ENCODE measurements at places on chromosomes 2 and 18. TPM values are rescaled to one million over a fixed set of nuclear protein-coding genes. Genes with fewer than 3 reads are reported as not detected.

GRCh38 chr2:213806125-213806726 lies 522.0 kb downstream of the SPAG16 start:
- DNase-seq, result no peak

GRCh38 chr2:217077831-217078407 lies 218.1 kb upstream of the TNP1 start:
- no peak for DNase-seq

DNA sequence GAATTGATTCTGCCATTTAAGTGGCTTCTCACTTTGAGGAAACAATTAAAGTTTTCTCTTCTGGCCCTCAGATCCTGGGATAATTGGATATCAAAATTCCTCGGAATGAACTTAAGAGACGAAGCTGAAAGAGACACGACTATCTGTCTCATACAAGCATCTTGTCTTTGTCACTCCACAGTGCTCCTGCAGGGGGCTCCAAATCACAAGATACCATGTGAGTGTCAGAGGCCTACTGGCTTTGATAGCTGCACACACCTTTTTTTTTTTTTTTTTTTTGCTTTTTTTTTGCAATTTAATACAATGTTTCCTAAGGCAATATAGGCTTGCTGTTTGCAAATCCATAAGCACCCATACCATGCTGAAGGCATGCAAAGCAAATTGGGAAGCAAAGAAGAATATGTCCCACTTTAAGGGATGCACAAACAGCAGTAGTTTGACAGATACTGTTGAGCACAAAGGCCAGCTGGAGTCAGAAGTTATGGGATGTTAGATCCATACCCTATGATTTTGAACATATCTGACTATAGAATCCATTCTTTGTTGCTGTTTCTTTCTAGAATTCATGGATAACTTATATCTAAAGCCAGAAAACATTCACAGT lies 109.0 kb upstream of the CBLN2 start:
- DNase-seq, result no peak

DNA sequence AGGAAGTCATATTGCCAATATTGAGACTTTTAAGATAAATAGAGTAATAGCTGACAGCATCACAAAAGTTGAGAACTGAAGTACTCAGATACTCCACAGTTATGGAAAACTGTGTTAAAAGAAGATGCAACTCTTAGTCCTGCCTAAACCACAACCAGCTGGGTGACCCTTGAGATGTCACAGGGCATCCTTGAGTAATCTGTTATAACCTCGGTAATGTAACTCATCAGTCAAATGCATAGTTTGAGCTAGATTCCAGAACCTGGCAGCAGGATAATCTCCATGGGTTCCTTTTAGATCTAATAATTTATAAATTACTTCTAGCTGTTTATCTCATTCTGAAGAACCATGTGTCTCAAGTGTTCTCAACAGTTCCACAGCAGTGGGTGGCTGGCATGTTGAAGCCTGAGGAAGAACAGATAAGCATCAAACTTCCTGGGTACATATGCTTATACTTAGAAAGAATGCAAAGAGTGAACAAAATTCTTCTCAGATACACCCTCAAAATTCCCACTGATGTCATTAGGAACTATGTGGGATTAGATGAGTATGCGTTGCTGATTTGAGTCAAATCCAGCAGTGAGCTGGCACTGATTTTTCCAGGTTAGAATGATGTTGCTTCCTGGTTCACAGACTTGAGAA lies 304.1 kb upstream of the ERBB4 start:
- no peak for DNase-seq

DNA sequence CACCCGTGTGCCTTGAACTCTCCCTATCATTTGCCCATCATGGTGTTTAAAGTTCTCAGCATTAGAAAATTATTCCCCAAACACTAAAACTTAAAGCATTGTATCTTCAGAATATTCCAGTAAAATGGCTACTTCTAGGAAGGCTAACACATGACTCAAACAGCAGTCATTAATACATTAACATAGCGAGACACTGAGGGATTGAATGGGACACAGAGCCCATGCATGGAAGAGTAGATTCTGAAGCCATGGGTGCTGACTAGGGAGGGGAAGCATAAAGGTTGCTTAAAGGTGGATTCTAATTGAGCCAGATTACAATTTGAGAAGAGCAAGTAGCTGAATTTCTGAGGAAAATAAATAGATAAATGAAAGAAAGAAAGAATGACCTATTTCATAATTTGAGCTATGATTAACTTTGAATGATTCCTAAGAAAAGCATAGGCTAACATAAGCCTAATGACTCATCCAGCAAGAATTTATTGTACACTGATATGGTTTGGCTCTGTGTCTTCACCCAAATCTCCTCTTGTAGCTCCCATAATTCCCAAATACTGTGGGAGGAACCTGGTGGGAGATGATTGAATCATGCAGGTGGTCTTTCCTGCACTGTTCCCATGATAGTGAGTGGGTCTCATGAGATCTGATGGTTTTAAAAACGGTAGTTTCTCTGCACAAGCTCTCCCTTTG lies 79.8 kb upstream of the PIK3C3 start:
- no peak for DNase-seq

DNA sequence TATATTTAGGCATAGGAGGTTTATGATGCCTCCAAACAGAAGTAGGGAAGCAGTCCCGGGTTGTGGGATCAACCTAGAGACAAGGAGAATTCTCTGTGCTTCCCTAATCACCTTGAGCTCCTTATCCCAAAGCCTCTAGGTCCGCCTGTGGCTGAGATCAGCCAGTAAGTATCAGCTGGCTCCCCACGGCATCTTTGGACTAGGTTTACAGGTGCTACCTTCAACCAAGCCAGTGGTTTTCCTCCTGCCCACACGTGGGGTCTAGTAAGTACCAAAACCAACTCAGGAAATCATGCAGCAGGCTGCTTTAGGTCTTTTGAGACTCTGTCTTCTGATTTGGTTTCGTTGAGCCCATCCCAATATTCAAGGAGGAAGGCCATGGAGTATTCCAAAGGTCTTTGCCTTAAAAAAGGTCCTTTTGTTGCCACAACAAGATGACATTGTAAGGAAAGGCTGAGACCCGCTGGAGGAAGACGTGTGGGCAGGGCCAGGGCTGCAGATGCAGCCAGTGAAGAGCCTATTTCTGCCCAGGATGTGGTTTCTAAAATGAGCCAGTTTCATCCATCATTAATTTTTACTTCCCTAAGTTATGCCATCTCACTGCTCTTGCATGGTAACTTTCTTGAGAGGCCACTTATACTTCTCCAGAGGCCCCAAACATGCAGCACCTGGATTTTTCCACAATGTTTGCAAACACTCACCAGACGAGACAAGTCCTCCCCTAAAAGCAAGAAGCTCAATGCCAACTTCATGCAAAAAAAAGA lies 248.7 kb downstream of the RNF152 start:
- no peak for DNase-seq

DNA sequence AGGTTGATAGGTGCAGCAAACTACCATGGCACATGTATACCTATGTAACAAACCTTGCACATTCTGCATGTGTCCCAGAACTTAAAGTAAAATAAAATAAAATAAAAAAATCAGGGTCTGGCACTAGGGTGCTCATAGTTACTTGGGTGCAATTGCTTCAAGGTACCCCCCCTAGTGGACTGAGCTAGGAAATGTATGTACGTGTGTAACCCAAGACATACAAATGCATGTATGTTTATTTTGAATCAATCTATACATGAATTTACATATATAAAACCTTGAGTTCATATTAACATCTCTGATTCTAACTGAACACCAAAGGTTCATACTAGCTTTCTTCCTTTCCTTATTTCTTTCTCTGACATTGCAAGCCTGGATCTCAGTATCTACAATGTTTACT lies 51.5 kb downstream of the USP37 start:
- DNase-seq, result no peak

DNA sequence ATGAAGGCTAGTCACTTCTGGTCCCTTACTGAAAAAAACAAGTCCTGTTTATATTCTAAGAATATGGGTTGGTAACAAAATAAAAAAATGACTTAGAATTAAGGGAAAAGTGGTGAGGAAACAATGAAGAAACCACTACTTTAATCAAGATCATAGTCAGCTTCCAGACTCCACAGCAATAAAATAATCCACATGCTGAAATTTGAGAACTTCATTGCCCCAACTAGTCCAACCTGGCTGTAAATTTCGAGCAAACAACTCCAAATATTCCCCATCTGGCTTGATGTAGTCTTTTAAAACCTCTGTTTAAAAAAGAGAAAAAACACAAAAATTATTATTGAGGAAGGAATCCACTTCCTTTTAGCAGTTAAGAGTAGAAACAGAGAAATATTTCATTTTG lies 32.5 kb downstream of the METTL4 start:
- no peak for DNase-seq

DNA sequence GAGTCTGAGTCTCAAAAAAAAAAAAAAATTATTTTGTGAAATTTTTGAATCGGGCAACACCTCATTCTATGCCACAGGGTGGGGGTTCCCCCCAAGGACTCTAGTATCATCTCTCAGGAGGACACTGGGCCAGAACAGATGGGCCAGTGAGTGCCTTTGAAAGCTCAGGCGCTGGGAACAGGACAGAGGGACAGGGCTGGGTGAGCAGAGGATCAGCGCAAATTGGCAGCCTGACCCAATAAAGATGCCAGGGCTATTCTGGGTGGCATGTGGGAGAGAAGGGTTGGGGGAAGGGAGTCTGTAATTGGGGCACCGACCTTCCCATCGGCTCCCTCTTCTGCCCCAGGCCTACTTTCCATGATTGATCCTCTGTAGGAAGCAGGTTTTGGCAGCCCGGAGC lies 44.0 kb downstream of the KIF3C start:
- DNase-seq, result no peak

GRCh38 chr2:191405546-191405945 lies 160.3 kb downstream of the MYO1B start:
- no peak for DNase-seq

DNA sequence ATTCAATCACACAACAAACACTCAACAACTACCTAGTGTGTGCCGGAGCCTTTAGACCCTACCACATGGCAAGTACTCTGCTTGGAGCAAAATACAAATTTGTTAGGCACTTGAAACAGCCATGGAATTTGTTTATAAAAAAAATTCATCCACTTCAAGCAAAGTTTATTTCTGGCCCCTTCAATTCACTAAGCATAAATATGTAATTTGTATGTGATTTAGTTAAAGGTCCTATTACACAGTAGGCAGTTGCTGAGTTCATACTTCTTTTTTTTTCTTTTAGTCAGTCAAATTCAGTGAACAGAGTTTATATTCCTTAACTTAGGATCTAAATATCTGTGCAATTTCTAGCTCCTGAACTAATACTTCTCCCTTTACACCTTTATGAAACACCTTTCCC lies 22.5 kb downstream of the GCFC2 start:
- no peak for DNase-seq

GRCh38 chr2:104746299-104746698 lies 107.6 kb upstream of the POU3F3 start:
- DNase-seq, result no peak

DNA sequence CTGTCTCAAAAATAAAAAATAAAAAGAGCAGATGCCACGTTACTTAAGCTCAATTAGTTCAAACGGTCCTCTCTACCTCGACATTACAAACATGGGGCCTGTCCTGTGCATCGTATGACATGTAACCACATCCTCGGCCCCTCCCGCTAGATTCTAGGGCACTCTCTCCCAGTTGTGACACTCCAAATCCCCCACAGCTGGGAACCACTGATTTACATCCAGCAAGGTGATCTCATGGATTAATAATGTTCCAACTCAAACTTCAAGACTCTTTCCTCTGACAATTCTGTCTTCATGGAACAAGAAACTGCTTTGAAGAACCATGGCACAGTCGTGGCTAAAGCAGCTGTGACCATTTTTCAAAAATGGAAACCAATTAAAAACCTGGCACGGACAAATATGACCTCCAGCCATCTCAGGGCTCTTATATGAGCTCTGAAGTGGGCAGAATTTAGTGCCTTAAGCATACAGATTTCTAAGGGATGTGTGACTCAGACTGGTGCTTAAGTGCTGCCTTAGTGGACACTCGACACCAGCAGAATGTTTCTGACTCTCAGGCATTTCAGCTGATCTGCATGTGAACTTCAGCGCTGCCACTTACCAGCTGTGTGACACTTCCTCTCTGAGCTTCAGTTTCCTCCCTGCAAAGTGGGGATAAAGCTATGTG lies 31.7 kb upstream of the ASAP2 start:
- DNase-seq, result no peak

GRCh38 chr18:5057386-5058348 lies 139.4 kb downstream of the AKAIN1 start:
- DNase-seq, result peak; percentile 56

DNA sequence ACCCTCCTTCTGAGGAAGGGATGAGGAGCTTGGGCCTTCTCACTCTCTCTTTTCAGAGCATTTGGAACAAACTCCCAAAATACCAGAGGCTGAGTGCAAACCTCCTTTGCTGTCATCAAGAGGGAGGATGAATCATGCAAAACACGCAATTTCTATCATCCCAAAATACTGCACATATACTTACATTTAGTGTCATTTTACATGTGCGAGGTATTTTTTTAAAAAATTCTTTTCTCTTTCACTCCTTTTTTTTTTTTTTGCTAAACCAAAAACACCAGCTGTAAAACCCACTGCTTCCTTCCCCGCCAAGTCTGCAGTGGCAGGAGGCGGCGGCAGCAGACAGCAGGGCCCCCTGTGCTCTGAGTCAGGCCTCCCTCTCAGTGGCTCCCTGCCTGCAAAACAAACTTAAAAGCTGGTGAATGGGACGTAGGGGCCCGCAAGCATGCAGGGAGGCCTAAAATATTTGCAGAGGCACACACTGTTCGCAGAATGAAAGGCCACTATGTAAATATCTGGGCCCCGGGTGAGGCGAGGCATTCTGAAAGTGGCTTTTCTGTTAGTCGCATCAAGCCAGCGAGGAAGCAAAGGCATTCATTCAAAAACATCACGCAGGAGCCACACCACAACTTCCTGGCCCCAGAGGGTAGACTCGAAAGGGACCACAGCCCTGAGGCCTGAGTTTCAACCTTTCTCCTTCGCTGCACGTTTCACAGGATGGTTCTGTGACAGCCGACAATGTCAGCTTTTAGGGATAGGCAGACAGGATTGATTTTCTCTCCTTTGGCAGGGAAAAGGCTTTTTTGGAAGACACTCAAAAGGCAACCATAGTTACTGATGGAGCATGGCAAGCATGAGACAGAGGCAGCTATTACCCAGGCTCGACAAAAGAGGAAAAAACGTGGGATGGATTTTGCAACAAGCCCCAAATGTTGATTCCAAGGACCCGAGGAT lies 73.4 kb downstream of the ACTR2 start:
- peak; percentile 63 for DNase-seq

DNA sequence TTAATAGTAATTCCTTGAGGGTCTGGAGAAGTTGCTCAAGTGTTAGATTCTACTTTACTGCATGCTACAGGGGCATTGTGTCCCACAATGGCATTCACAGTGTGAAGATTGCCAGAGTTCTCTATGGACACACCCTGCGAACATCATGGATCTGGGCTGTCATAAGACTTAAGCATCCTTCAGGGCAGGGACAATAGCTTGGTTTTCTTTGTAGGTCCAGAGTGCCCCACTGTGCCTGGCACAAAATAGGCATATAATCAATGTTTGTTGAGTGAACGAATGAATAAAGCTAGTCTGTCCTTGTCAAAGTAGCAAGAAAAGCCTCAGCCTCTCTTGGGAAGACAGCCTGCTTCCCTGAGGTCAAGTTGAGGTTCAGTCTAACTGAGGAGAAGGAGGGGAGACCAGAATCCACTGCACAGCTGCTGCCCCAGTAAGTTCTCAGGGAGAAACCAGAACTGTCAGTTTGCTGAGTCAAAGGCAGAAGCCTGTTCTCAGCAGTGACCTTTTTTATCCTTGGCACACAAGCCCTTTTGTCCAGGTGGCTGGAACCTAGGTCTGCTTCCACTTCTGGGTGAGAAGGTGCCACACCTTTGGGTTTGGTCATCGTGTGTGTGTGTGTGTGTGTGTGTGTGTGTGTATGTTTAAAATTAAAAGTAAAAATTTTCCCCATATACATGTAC lies 15.0 kb downstream of the INPP4A start:
- DNase-seq, result no peak

The C2orf66 gene
- polyA plus RNA-seq, result 0.23 TPM

The IL1B gene
- 0.76 TPM for polyA plus RNA-seq

The SULT1C4 gene
- polyA plus RNA-seq, result 17.3 TPM

The KCNE4 gene
- 3.4 TPM for polyA plus RNA-seq
